ENCODE measurements at places on chromosomes 4 and X.

DNA sequence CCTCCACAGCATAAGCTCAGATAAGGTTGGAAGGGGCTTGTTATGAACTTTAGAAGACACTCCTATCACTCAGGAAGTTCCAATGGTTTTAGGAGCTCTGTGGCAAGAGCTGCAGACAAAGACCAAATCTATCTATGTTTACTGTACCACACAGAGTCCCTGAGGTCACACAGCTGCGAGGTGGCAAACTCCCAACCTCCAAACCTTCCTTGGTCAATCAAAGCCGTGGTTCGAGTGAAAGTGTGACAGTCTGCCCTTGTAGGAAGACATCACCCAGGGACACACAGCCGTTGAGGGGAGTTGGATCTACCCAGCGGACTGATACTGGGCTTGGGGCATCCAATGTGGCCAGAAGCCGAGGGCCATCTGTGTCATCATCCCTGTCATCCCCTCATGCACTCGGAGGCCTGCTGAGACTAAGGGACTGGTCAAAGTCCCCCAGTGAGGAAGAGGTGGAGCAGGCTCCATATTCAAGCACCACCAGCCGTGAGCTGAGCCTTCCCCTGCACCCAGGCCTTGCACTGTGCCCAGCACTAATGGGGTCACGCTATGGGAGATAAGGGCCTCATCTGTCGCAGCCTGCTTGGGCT is 26.8 kb downstream of the MAN2B2 start:
- no peak for DNase-seq

- DNase-seq = no peak
These were observed 45.2 kb upstream of the DCLK2 start for GRCh38 chr4:150033081-150033480.

DNA sequence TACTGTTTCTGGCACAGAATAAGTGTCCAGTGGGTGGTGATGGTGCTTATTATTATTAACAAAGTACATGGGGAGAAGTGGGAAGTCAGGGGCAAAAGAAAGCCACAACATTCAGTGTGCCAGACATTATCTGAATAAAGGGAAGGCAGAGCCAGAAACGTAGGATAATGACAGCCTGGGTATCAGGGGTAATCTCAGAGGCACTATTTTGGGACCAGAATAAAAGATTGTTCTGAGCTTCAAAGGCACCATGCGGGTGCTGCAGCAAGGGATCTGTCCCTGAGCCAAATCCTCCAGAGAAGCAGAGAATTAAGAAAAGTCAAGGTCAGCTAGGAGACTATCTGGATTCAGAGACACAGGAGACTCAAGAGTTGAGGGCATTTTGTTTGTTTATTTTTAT is 328.8 kb upstream of the GATB start:
- DNase-seq = no peak

DNA sequence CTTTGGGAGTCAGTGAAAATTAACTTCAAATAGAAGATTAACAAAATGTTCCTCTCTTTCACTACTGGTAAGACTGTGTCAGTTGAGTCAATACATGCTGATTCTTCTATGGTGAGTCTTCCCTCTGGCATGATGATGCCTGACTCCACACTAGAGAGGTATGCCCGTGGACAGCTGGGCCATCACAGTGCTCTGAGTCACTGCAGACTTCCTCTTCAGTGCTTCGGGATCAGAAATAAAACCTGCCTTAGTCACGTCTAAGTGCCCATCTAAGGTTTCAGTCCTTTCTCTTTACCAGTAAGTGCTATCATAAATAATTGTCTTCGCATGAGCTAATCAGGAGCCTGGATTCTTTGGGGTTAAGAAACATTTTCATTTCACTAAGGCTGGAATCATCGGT is 1.6 kb upstream of the ASB5 start:
- peak; percentile 91 for DNase-seq

DNA sequence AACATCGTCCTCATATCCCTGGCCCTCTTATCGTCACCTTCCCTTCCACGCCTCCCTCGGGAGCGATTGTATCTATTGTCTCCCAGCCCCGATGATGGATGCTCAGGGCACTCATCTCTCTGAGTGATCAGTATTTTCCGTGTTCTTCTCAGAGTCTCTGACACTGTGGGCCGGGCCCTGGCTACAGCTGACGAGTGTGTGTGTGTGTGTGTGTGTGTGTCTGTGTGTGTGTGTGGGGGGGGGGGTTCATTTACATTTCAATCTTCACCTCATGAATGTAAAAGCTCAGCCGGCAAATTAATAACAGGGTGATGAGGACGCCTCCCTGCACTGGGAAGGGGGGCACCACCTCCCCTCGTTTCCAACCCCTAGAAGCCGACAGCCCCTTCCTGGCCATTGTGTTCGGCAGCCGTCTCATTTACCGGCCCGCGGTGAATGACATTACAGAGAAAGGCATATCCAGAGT is 159.5 kb downstream of the SHOX start:
- DNase-seq = no peak

DNA sequence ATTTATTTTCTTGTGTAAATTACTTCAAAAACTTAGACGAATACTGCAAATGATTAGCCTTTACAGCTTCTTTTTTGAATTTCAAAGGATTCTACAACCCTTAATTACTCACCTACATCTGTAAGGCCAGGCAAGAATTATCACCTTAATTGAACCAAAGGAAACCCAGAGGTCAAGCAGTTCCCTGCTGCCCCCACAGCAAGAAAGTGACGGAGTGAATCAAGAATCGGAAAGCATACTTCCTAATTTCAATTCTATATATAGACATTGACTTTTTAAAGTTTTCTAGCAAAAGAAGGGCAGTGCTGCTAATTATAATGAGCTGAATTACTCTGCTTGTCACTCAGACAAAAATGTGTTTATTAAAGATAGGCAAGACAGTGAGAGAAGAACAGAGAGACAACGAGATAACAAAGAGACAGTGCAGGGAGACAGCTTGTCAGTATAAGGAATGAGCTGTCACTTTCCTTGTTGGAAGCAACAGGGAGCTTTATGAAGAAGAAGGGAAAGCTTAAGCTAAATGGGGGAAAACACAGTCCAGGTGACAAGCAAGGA is 47.5 kb upstream of the SPANXN4 start:
- DNase-seq = no peak

DNA sequence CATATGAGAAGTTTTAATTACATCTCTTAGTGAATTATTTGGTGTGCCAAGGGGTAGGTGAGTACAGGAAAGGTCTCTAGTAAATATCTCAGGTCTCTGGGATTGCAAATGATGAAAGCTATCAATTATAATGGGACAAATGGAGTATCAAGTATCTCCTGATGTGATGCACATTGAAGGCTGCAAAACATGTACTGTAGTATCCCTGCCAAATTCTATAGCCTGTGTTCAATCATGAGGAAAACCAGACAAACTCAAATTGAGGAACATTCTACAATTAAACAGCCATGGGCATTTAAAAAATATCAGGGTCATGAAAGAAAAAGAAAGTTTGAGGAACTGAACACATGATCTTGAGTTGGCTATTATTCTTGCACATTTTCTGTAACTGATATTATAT is 665.4 kb upstream of the PABPC4L start:
- DNase-seq = no peak

GRCh38 chr4:176002007-176002613 is 63.5 kb upstream of the WDR17 start:
- DNase-seq = no peak

DNA sequence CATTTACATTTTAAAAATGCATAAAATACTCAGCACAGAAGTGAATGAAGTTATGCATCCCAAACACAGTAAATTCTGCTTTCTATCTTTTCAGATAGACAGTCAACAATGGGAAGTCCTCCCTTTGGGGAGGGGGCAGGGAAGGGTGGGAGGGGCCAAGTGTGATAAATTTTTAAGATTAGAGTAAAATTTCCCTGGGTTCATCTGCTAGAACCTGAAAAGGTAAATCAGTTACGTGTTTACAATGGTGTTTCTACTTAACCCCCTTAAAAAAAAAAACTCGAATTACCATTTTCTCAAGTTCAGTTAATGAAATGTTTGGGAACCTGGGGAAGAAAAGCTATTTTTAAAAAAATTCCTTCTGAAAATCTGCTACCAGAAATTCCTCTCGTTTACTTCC is 9.1 kb downstream of the PITX2 start:
- no peak for DNase-seq

DNA sequence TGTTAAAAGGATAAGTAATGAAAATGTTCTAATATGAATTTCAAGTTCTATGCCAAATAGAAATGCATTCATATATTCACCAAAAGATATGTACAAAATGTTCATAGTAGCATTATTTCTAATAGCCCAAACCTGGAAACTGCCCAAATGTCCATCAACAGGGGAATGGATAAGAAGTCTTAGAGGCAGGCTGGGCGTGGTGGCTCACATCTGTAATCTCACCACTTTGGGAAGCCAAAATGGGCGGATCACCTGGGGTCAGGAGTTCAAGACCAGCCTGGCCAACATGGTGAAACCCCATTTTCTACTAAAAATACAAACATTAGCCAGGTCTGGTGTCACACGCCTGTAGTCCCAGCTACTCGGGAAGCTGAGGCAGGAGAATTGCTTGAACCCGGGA is 2.3 kb upstream of the HPRT1 start:
- DNase-seq = no peak

GRCh38 chrX:83022020-83022419 is 486.1 kb upstream of the POU3F4 start:
- peak; percentile 0 for DNase-seq

DNA sequence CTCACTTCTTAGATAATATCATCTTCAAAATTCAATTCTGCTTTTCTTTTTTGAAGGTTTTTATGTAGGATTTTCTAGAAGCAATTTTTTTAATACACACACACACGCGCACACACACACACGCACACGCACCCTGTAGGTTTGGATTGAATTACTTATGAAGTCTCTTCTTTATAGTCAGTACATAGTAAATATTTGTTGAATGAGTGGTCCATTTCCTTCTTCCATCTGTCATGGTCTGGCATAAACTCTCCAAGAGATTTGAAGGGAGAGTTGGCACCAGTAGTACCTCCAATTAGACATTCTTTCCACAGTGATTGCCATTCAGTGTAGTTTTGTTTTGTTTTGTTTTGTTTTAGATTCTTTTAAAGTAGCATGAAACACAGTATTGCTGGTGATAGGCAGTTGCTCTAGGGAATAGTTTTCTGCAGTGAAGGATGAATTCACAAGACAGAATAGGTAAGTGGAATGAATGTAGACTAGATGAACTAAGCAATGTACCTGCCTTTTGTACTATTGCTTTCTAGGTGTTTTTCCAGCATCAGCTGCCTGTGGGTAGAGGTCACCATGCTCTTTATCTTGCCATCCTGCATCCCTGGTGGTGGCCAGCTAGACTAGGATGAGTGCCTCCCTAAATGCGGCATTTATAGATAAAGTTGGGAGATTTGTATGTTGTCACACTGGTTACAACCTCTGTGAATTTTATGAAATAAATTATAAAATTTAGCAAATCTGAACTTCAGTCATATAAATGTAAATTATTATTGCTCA is 20.5 kb downstream of the PDLIM5 start:
- DNase-seq = no peak

GRCh38 chr4:187000281-187000680 is 276.6 kb upstream of the FAT1 start:
- no peak for DNase-seq

DNA sequence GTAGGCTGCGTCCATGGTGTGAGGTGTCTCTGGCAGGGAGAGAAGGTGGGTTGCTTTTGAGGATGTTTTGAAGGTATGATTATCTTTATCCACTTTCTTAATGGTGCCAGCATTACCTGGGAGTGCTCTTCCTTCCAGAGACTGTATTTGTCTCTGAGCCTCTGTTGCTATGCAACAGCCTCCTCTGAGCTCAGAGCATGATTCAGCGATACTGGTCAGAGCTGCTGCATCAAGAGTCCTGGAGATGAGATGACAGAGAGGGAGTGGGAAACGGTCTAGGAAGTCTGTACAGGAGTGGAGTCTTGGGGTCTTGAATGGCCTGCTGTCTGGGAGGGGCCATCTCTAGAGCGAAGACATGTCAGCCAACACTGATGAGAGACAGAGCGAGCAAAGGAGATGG is 104.4 kb upstream of the RAB40AL start:
- no peak for DNase-seq

DNA sequence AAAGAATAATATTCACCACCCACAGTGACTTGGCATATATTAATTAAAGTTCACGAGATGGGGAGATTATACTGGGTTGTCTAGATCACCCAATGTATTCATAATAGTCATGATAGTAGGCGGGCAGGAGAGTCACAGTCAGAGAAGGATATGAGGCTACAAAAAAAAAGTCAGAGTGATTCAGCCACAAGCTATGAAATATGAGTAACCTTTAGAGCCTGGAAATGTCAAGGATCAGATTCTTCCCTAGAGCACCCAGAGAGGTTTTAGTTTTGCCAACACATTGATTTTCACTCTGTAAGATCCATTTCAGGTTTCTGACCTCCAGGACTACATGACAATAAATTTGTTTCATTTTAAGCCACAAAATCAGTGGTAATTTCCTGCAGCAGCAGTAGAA is 501.9 kb downstream of the GABRG1 start:
- DNase-seq = peak; percentile 11

GRCh38 chr4:136643416-136643815 is 888.9 kb downstream of the PCDH18 start:
- no peak for DNase-seq

DNA sequence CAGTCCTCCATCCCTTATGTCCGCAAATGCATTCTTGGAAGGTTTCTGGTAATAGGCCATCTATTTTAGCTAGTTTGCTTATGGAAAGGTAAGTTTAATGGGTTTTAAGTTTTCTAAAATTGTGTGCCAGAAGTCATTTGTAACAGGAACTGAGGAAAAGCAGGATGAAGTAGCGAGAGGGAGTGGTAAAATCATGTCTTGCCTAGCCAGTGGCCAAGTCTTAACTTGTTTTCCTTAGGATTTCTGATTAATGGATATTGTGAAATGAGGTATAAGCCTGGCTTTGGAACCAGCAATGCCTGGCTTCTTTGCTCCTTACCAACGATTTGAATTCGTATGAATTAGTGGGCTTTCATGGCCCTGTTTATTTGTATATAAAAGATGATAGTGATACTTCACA is 7.3 kb downstream of the SEC24B start:
- DNase-seq = no peak

DNA sequence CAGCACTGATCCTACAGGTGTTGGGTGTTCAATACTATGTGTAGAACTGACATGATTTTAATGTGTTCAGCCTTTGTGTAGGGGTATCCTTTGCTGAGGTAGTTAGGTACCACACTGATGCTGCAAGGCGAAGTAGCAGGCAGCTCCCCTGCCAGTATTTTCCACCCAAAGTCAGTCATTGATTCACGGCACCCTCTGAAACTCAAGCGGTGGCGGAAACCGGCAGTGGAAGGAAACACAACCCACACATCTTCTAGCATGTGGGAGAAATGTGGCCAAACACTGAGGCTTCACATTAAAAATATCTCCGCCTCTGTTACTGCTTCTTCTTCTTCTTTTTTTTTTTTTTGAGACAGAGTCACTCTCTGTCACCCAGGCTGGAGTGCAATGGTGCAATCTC is 126.3 kb downstream of the AASDH start:
- no peak for DNase-seq

DNA sequence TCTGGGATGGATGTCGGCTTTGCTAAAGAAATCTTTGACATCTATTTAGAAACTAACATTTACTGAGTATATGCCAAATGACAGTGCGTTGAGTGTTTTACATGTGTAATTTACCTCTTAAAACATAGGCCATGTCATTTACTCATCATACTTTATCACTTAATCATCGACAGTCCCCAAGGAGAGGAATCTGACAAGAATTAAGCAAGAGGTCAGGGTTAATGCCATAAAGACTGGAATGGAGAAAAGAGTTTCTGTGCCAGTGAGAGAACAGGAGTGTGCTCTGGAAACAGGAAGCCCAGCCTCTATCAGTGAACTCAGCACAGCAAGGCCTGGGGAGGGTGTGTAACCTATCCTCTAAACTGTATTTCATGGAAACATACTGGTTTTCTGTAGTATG is 28.0 kb upstream of the AMOT start:
- no peak for DNase-seq

GRCh38 chr4:18736551-18736950 is 715.0 kb upstream of the LCORL start:
- no peak for DNase-seq

Data from COLO829 (cell line).